ENCODE measurements at places on chromosomes 13 and 19.
A peak's percentile ranks its signal among the peaks of the same experiment; 100 is the strongest.

DNA sequence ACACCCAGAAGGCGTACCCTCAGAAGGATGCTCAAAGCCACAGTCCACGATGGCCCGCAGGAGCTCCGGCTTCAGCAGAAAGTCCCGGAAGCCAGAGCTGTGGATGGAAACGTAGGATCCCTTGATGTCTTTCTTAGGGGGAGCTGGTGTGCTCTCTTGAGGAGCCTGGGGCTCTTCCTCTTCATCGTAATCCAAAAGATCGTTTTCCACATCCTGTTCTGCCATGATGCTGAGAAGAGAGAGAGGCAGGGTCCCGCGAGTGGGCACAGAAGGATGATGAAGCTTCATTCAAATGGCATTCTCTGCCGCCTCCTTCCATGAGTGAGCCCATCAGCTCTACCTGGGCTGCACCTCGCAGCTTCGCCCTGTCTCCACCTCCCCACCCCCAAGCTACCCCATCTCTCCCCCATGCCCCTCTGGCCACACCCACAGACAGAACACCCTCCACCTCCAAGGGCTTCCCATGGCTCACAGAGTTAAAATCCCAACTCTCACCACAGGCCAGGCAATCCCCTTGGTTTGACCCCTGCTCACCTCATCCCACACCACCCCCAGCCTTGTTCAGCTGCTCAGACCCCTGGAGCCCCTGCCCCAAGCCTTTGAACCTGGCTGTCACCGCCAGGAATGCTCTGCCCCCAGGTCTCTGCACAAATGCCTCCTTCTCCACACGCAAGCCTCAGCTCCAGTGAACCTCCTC lies 6.0 kb downstream of the DDX39A start:
- no peak for DNase-seq

DNA sequence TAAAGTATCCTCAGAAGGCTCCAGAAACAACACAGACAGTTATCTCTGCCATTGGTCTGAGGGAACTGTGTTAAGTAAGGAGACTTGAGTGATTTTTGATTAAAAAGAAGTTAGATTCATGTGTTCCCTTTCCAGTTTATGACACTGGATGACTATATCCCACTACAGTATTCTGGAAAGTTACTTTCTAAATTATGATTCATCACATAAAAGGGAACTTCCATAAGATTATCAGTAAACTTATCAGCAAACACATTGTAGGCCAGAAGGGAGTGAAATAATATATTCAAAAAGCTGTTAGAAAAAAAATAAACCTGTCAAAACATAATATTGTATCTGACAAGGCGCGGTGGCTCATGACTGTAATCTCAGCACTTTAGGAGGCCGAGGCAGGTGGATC lies 700.0 kb downstream of the SLITRK6 start:
- DNase-seq, result no peak

GRCh38 chr13:24540236-24541126 lies 27.9 kb upstream of the PARP4 start:
- no peak for DNase-seq

DNA sequence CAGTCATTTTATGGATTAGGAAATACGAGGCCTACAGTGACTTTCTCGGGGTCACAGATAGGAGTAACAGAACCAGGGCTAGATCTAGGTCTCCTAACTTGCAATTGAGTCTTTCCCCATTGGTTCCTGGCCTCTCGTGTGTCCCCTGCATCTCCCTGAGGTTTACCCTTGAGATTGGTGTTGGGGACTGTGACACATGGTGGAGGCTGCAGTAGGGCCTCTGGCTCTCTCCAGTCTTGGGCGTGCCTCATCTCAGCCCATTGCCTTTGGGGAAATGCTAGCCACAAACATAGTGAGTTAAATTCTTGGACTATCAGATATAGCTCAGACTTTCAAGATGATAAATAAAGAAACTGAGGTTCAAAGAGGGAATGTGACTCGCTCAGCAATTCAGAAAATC lies 212.1 kb downstream of the KCNRG start:
- DNase-seq, result no peak

GRCh38 chr13:75645141-75645540 lies 9.0 kb downstream of the LMO7 start:
- no peak for DNase-seq

DNA sequence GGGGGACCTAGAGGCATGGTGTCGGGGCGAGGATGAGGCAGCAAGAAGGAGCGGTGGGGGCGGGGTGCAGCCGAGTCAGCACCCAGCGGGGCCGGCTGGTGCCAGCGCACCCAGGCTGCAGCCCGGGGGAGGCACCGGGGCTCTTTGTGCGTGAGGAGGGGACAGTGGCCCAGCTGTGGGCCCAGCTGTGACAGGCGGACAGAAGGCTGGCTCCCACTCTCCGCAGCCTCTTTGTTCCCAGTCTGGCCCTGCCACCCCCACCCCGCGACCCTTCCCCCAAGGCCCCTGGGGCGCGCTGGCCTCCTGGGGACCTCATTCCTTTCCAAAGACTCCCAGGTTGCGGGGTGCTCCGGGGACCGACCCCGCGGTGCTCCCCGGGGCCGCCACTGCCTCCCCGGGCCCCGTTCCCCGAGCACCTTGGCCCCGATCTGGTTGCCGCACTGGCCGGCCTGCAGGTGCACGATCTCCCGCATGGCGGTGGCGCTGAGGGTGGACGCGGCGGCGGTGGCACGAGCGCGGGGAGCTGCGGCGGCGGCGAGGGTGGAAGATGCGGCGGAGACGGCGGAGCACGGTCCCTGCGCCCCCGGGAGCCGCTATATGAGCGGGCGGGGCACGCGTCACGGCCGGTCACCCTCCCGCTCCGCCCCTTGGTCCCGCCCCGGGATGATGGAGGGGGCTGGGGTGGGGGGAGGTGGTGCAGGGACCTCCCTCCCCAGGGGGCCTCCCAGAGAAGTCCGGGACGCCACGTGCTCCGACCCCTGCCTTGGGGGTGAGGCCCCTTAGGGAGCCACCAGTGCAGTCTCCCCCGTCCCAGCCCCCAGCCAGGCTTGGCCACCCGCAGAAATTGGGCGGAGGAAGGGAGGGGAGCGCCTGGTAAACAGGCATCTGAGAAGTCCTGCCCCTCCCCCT lies at the start of gene TUBB4A:
TUBB4A (minus strand) TSS at position 570 of the 909 bp plus-strand sequence; CDS start at position 473, 97 bp downstream.
- no peak for DNase-seq

DNA sequence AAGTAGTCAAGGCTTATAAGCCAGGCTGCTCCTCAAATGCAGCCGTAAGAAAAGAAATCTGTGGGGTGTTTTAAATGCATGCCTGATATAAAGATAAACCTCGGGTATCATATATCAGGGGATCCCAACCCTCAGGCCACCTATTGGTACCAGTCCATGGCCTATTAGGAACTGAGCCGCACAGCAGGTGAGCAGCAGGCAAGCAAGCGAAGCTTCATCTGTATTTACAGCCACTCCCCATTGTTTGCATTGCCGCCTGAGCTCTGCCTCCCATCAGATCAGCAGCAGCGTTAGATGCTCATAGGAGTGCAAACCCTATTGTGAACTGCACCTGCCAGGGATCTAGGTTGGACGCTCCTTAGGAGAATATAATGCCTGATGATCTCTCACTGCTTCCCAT lies 233.5 kb upstream of the SERP2 start:
- DNase-seq, result no peak

DNA sequence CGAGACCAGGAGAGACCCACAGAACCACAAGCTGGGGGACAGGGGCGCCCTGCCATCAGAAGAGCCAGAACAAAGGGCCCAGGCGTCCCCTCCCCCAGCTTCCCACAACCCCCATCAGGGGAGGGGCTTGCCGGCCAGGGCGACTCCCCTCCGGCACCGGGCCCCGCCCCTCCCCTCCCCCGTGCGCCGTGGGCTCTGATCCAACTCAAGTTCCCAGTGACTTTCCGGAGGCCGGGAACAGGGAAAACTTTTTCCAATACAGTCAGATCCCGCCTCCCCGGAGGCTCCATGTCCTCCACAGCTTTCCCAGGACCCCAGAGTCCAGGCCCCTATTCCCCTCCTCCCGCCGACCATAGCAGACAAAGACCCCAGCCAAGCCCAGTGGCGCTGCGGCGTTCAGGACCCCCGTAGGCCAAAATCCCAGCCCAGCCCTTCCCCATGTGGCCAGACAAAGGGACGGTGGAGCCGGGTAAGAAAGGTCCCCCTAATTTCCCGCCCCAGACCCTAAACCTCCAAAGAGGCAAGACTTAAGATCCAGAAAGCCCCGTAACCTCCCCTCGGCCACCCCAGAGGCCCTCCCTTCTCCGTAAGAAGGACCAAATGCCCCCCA lies 673 bp downstream of the TEAD2 start:
- DNase-seq, result peak; percentile 63

DNA sequence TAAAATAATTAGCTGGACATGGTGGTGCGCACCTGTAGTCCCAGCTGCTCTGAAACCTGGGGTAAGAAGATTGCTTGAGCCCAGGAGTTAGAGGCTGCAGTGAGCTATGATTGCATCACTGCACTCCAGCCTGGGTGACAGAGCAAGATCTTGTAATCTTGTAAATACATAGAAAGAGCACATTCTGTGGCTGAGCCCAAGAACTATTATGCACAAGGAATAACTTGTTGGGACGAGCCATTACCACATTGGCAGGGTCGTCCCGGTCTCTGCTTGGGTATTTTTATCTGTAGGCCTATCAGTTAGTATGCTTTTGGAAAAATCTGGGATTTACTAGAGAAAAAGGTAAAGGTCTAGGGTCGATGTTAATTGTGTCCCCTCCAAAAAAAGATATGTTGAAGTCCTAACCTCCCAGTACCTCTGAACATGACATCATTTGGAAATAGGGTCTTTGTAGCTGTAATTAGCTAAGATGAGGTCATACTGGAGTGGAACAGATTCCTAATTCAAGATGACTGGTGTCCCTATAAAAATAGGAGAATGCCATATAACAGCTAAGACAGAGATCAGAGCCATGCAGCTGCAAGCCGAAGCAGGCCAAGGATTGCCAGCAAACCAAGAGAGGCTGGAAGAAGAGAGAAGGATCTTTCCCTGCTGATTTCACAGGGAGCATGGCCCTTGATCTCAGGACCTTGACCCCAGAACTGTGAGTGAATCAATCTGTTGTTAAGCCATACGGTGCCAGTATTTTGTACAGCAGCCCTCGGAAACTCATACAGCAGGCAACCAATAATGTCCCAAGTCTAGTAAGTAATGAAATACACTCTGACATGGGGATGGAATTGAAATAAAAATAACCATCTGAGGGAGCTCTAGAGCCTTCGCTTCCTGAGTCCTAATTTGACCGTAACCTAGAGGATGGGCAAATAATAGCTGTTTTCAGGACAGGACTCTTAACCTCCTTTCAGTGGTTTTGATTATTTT lies 77.0 kb downstream of the TM9SF2 start:
- DNase-seq, result no peak

DNA sequence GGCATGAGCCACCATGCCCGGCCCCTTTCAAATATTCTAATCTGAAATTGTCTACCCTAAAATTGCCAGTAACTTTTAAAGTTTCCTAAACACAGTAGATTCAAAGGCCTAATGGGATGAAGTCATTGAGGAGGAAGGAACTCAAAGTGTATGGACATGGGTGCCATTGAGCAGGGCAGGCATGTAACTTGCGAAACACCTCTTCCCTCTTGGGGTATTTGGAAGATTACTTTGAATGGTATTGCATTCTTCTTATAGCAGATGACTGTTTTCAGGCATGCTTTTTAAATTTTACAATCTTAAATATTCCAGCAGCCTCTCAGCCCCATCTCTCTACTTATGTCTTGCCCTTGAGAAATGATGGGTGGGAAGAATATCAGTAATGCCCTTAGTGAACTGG lies 21.0 kb downstream of the TM9SF2 start:
- DNase-seq, result no peak

GRCh38 chr19:11578258-11579142 lies 1.1 kb upstream of the ACP5 start:
- DNase-seq, result no peak

Measured in HS-27A (cell line).